ENCODE measurements at places on chromosomes 13 and 19.

DNA sequence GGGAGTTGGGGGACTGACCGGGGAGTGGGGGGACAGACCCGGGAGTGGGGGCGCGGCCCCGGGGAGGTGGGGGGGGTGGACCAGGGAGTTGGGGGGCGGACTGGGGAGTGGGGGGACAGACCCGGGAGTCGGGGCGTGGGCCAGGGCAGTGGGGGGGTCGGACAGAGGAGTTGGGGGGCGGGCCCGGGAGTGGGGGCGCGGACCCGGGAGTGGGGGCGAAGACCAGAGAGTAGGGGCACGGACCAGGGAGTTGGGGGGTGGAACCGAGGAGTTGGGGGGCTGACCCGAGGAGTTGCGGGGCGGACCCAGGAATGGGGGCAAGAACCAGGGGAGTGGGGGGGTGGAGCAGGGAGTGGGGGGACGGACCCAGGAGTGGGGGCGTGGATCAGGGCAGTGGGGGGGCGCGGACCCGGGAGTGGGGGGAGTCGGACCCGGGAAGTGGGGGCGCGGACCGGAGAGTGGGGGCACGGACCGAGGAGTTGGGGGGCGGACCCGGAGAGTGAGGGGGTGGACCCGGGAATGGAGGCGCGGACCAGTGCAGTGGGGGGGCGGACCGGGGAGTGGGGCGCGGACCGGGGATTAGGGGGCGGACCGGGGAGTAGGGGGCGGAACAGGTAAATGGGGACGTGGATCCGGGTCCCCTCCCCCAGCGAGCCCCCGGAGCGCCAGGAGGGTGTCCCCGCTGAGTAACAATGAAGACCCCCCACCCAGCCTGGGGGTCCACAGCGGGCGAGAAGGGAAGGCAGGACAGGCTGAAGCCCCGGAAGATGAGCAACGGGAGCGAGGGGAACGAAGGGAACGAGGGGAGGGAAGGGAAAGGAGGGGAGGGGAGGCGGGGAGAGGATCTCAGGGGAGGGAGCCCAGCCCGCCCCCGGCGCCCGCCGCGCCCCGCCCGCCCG, 589 bp downstream of the R3HDM4 start:
- no peak for DNase-seq

DNA sequence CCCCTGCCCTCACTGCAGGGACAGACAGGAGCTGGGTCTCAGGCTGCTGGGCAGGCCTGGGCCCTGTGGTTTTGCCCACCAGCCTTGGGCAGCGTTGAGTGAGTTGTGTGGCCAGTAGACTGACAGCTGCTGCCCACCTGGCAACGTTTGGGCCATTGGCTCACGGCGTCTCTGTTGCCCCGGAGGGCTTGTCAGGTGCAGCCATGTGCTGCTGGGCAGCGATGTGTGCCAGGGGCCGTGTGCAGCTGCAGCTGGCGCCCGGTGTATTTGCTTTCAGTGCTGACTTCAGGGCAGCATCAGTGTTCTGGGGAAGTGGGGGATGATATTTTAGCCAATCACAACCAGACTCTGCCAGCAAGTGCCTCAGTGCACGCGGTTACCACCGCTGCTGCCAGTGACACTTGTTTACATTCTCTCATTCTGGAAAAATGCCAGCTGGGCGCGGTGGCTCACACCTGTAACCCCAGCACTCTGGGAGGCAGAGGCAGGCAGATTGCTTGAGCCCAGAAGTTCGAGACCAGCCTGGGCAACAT, 10.6 kb downstream of the FZR1 start:
- no peak for DNase-seq

GRCh38 chr19:6813659-6814058, 41.2 kb downstream of the VAV1 start:
- DNase-seq: no peak

DNA sequence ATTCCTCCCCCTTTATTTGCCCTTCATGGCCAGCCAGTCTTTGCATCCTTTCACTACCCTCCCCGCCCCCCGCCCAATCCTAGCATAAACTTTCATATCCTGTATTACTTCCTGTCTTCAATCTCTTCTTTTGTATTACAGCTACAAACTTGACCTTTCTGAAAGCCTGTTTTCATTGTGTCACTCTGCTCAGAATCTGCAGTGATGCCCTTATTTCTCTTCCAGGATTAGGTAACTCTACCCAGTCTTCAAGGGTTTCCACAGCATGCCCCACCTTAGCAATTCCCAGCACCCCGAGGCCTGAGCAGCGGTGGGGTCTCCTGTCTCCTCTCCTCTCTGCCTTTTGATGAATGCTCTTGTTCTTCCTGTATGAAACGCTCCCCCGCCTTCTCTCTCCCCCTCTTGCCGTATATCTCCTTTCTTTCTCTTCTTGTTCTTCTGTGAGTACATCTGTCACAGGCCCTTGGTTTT, 145.6 kb downstream of the SHISA2 start:
- DNase-seq: no peak

- no peak for DNase-seq
These were observed 2136.8 kb downstream of the PCDH9 start for GRCh38 chr13:65093357-65093756.

- no peak for DNase-seq
These were observed 418.4 kb downstream of the EFNB2 start for GRCh38 chr13:106117035-106117434.

- DNase-seq: no peak
These were observed 1516.4 kb downstream of the EFNB2 start for GRCh38 chr13:105019073-105019472.

GRCh38 chr13:92407858-92408257, 818.7 kb upstream of the GPC6 start:
- no peak for DNase-seq

GRCh38 chr19:18657590-18658365, 20.9 kb downstream of the KLHL26 start:
- peak; percentile 65 for DNase-seq

DNA sequence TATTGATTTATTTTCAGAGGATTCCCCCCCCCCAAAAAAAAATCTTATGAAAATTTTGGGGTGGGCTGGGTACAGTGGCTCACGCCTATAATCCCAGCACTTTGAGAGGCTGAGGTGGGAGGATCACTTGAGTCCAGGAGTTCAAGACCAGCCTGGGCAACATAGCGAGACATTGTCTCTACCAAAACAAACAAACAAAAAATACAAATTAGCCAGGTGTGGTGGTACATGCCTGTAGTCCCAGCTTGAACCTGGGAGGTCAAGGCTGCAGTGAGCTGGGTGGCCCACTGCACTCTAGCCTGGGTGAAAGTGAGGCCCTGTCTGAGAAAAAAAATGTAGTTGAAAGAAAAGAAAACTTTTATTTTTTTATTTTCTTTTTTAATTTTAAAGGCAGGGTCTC, 17.9 kb downstream of the NECTIN2 start:
- DNase-seq: no peak

DNA sequence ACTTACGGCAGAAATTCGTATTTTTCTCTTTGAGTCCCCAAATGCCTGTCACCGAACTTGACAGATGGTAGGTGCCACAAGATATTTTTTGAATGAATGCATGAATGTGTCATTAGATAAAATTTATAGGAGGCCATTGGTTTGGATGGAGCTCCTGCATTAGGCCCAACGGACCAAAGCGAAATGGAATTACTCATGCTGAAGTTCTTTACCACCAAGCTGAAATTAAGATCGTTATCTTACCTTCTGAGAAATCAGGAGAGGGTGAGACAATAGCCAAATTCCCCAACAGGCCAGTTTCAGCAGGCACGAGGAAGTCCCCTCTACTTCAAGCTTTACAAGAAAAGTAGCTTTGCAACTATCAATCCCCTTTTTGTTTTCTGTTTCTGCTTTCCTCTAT, 452.5 kb upstream of the ARGLU1 start:
- DNase-seq: no peak

DNA sequence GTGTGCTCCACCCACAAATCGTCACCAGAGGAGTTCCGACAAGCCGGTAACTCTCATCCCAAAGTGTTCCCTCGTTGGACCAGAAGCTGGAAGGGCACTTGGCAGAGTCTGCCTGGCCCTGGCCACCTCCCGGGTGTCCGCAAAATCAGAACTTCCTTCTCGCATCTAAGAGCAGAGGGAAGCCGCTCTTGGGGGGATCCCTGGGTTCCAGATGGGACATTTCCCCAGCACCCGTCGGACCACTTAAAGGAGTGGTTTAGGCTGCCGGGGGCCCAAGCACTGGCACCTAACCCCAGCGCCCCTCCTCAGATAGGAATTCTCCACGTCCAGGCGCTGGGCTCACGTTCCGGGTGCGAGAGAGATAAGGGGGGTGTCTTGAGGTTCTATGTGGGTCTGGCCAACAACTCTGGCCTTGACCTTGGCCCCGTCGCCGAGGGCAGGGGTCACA, 857 bp upstream of the MAP2K7 start:
- DNase-seq: no peak

DNA sequence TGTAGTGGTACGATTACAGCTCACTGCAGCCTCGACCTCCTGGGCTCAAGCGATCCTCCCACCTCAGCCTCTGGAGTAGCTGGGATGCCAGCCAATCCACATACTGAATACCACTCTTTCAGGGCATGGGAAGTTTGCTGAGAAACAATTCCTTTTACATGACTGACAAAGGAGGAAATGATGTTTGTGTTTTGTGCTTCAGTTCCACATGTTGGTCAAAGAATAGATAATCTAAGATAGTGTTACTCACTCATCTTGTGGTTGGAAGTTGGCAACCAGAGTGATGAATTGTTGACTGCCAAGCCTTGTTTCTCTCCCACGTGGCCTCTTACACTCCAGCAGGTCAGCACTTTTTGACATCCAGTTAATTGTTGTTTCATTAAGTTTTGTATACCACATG, 7.6 kb downstream of the MBD3L2B start:
- no peak for DNase-seq

DNA sequence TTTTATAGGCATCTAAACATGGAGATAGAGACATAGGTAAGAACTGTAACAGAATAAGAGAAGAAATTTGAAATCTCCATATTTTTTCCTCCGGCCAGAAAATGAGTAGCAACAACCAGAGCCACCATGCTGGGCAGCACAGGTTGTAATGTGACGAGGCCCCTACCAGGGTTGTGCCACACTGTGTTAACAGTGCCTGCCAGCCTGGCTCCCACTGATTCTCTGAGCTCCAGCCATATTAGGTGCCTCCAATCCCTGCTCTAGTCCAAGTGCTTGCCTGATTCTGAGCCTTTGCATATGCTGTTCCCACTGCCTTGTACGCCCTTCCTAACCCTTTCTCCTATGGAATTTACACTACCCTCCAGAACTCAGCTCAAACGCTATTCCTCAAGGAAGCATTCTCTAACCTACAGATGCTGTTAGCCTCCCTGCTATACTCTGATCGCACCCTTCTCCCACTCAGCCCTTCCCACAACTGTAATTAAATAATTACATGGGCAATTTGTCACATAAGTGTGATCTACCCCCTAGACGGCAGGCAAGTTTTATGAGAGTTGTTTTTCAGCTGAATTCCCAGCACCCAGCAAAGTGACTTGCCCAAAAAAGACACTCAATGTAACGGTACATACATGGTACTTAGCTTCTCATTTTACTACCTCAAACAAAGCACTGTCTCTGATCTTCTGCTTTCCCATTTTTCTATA, 37.6 kb upstream of the STARD13 start:
- DNase-seq: no peak

DNA sequence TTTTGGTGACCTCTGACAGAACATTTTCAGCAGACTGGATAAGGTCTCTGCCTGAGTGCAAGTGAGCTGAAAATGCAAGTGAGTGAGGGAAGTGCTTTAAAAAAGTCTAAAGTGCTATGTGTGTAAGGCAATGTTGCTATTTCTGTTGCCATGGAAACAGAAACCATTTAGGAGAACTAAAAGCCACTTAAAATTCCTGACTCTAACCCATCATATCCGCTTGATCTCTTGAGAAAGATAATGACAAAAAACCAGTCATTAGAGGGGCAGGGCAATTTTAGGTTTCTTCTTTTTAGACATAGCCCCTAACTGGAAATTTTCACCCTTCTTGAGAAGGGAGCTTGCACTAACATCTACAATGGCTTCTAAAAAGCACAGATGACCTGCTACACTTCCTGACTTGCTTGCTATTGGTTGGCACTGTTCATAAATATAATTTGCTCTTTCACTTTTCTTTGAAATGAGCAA, at the start of gene CYSLTR2:
CYSLTR2 (plus strand) TSS at position 458 of the 468 bp plus-strand sequence. CDS start 52,889 bp downstream, outside the sequence.
- DNase-seq: peak; percentile 34

DNA sequence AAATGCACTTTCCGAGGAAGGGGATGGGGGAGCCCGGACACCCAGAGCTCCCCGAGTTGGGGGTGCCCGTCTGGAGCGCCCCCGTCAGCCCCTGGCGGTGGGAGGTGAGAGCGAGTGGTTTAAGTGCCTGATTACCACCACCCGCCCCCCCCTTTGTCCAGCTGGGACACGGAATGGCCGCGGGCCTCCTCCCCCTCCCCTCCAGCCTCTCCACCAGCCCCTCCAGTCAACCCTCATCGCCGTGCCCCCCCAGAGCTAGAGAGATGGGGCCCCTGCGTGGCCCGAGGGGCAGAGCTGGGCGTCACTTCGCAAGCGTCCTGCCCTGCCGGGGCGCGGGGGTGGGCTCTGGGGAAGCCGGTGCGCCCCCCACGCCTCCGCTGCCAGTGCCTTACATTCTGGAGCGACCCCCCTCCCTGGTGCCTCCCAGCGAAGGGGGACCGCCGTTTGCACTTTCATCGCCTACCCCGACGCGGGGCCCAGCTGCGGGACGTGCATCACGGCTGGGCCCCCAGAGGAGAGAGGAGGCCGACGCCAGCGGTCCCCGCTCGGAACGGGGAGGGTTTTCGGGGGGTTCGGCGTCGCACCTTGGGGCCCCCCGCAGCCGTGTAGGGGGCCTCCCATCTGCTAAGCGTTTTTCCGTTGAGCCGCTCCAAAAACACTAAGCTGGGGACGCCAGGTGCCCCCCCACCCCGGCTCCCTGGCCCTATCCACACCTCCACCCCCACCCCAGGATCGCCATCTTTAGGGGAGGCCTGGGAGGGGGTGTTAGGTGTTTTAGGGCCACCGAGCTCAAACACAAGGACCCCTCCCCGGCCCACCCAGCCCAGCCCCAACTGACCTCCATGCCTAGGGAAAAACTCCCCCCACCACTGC, 16.4 kb downstream of the SMIM24 start:
- no peak for DNase-seq

DNA sequence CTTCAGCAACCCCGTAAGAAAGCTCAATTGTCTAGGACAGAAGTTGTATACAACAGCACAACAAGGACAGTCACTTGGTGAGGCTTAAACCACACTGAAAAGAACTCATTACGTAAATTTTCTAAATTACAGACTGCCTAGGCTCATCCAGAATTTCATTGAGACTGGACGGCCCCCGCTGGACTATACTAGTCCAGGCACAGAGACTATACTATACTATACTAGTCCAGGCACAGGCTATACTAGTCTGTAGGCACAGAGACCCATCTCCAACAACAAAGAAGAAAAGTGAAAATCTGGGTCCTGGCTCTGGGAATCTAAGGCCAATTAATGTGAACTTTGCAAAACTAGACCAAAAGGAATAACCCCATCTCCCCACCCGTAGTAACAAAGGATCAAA, 700 bp downstream of the ZNF816 start:
- no peak for DNase-seq

GRCh38 chr19:10998045-10998533, 37.3 kb downstream of the SMARCA4 start:
- DNase-seq: no peak

DNA sequence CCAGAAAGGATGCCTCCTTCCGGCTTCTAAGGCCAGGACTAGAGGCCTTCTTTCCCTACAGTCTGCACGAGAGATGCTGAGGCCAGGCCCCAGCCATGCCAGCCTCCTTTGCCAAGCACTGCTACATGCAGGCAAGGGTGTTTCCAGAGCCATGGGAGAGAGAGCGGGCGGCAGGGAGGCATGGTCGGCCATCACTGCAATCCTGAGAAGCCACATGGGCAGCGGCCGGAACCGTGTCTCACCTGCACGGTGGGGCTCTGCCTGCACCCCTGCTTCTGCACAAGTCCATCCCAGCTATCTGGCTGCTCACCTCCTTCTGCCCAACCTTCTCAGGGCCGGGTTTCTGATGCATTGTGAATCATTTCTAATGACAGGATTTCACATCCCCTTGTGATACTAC, 35.1 kb downstream of the TSHZ3 start:
- DNase-seq: no peak

GRCh38 chr13:78060966-78061365, 142.3 kb upstream of the EDNRB start:
- no peak for DNase-seq
